Pancreas (tissue), 10 donors: ENCODE measurements at places on chromosomes 16 and 17. TPM values are rescaled to one million over a fixed set of nuclear protein-coding genes. Genes with fewer than 3 reads are reported as not detected.

GRCh38 chr16:72787514-72788268 lies 260.2 kb downstream of the ZFHX3 start:
- no peak overlapping the region for H3K27ac ChIP-seq
- DNase-seq = no peak
- no peaks in the 10 kb centered on the region for H3K27me3 ChIP-seq
- H3K36me3 ChIP-seq = no peaks in the 10 kb centered on the region
- H3K4me3 ChIP-seq = no peak overlapping the region

Gene RUNDC3A
- 0.56 TPM for total RNA-seq

DNA sequence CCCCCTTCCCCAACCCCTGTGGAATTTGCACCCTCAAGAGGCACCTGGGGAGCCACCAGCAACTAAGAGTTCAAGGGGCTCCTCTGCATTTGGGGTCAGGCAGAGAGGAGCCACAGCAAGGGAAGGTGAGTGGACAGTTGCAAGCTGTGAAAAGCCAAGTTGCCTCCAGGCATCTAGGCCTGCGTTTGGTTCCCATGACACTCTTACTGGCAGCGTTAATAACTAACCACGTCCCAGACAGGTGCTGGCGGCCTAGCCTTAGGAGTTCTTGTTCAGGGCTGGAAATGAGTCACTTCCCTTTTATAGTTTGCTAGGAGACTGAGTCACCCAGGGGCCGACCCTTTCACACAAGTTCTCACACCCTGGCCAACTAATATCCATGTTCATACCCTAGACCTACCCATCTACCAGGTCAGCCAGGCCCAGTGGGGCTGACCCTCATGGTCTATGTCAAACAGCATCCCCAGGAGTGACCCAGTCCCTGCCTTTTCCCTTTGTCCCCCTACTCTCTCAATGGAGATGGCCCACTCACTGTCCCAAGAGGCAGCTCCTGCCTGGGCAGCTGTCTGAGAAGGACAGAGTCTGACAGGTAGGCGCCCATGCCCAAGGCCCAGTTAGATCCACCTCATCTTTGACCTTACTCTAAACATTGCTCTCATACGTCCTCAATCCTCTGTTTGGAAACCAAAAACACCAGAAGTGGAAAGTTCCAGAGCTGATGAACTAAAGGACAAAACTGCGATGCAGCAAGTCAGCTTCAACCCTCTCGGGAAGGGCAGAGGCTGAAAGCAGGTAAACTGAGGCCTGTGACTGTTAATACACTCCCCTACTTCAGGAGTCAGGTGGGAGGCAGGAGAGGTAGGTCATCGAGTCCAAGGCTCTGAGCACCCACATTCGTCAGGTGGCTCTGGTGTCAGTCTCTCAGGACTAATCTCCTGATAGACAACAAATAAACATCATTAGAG lies 300.6 kb downstream of the SOX9 start:
- H3K36me3 ChIP-seq = no peaks in the 10 kb centered on the region
- DNase-seq = peak; percentile 86
- peak overlapping the region; percentile 89 for H3K27ac ChIP-seq
- peaks cover 41% of the 10 kb centered on the region for H3K4me1 ChIP-seq
- no peaks in the 10 kb centered on the region for H3K27me3 ChIP-seq

Gene ASGR1
- 0.47 TPM for total RNA-seq

Gene C17orf107
- 3.0 TPM for total RNA-seq

DNA sequence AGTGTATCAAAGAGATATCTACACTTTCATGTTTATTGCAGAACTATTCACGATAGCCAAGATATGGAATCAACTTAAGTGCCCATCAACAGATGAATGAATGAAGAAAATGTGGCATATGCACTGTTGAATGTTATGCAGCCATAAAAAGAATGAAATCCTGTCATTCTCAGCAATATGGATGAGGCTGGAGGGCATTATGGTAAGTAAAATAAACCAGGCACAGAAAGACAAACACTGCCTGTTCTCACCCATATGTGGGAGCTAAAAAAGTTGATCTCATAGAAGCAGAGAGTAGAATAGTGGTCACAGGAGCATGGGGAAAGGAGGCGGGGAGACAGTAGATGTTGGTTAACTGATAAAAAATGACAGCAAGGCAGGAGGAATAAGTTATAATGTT lies 561.8 kb downstream of the TOX3 start:
- H3K27me3 ChIP-seq = no peaks in the 10 kb centered on the region
- no peak for DNase-seq
- no peak overlapping the region for H3K4me3 ChIP-seq
- no peaks in the 10 kb centered on the region for H3K36me3 ChIP-seq
- H3K27ac ChIP-seq = no peak overlapping the region

DNA sequence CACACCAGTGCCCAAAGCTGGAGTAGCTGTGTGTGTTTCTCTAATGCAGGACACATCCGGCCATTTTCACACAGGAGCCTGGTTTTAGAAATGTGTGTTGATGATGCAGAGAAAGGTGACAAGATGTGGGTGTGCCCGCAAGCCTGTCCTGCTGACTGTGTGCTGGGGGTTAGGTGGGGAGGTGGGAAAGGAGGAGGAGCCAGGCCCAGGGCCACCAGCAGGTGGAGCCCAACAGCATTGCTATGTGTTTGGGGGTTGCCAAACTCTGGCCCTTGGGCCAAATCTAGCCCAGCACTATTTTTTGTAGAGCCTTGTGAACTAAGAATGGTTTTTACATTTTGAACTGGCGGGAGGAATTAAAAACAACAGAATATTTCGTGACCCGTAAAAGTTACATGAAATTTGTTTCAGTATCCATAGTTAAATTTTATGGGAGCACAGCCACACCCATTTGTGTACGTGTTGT lies 61.7 kb upstream of the LGALS9 start:
- no peaks in the 10 kb centered on the region for H3K36me3 ChIP-seq
- DNase-seq = no peak
- H3K27ac ChIP-seq = no peak overlapping the region
- H3K4me1 ChIP-seq = peaks cover 35% of the 10 kb centered on the region

Gene ODF4
- not detected for total RNA-seq

GRCh38 chr17:76901542-76902197 lies 33.5 kb downstream of the MGAT5B start:
- H3K27ac ChIP-seq = no peak overlapping the region
- no peaks in the 10 kb centered on the region for H3K4me1 ChIP-seq
- peak; percentile 27 for DNase-seq
- H3K4me3 ChIP-seq = no peak overlapping the region
- H3K27me3 ChIP-seq = no peaks in the 10 kb centered on the region

DNA sequence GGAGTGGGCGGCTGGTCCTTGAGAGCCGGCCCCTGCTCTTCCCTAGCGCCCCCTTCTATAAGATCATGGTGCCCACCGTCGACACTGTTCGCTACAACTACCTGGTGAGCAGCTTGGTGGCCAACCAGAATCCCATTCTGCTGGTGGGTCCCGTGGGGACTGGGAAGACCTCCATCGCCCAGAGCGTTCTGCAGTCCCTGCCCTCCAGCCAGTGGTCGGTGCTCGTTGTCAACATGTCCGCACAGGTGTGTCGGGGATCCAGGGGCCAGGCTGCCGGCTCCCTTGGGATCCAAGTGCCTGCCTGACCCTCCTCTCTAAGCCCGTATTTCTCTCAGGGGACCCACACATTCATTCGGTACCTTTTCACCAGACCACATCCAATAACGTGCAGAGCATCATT lies 41.4 kb upstream of the KDM6B start:
- H3K4me3 ChIP-seq = no peak overlapping the region
- H3K4me1 ChIP-seq = no peaks in the 10 kb centered on the region
- no peaks in the 10 kb centered on the region for H3K27me3 ChIP-seq
- H3K36me3 ChIP-seq = no peaks in the 10 kb centered on the region

DNA sequence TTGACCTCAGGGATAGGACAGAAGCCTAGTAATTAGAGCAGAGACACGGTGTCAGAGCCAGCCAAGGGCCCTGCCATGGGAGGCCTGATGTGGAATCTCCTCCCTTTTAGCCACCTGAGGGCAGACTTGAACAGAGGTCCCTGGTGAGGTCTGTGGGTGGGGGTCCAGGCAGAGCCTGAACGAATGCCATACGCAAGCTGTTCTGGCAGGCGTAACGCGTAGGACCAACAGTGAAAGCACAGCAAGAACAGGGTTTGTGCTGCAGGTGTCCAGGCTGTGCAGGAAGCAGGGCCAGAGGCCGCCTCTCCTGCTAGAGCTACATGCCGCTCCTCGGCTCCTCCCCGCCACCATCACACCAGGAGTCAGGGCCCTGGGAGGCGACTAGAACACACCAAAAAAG lies 81.9 kb upstream of the TBX2 start:
- no peaks in the 10 kb centered on the region for H3K4me1 ChIP-seq
- no peaks in the 10 kb centered on the region for H3K36me3 ChIP-seq
- no peak overlapping the region for H3K27ac ChIP-seq
- H3K27me3 ChIP-seq = no peaks in the 10 kb centered on the region

DNA sequence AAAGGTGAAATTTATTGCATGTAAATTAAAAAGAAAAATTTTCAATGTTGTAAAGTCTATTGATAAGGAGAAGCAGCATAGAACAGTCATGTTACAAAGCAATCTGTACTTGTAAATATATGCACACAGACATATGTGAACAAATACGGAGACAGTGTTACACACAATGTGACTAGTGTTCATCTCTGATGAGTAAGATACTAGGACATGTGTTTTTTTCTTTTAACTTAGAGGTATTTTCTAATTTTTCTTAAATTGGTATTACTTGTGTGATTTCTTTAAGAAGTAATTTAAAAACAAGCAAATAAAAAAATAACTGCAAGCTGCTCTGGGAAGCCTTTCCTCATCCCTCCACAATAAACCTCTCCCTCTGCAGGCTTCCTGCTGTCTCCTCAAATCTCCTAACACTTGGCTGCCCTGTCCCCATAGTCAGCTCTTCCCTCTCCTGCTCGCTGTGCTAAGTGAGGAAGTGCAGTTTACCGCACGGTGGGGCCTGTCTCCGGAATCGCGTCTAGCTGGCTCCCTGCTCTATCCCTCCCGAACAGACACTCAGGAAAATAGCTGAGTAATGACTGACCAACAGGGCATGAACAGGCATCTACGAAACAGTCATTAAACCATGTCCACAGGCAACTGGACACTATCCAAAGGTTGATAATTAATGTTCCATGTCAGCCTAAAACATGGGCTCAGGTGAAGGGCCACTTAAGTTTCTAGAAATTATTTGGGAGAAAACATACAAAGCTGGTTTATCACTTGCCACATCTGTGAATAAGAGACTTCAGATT lies 35.9 kb downstream of the CMTM4 start:
- no peak overlapping the region for H3K4me3 ChIP-seq
- H3K4me1 ChIP-seq = no peaks in the 10 kb centered on the region
- peak; percentile 27 for DNase-seq
- H3K36me3 ChIP-seq = no peaks in the 10 kb centered on the region
- peak overlapping the region; percentile 45 for H3K27ac ChIP-seq
- no peaks in the 10 kb centered on the region for H3K27me3 ChIP-seq

- DNase-seq = no peak
- no peak overlapping the region for H3K4me3 ChIP-seq
- H3K27ac ChIP-seq = peak overlapping the region; percentile 28
- H3K27me3 ChIP-seq = no peaks in the 10 kb centered on the region
- H3K36me3 ChIP-seq = no peaks in the 10 kb centered on the region
These were observed 7.0 kb downstream of the CUEDC1 start for GRCh38 chr17:57948169-57948554.

- no peaks in the 10 kb centered on the region for H3K36me3 ChIP-seq
- no peak overlapping the region for H3K4me3 ChIP-seq
- H3K27ac ChIP-seq = peak overlapping the region; percentile 58
- DNase-seq = no peak
These were observed 31.3 kb upstream of the KRT17 start for GRCh38 chr17:41655611-41656111.

DNA sequence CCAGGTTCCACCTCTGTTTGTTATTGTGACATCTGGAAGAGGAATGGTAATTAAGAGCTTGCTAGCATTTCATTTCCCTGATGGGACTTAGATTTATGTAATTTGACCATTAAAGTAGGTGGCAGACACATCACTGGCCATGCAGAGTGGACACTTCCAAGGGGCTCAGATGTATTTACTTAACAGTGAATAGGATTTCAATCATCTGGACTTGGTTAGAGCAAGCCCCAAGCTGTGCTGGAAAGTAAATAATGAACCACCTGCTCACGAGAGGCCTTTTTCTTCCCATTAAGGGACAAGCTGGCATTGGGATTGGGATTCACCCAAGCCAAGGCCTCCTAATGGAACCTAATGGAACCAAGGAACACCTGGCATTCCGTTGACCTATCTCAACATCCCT lies 395.3 kb downstream of the HS3ST4 start:
- no peaks in the 10 kb centered on the region for H3K36me3 ChIP-seq
- H3K4me1 ChIP-seq = no peaks in the 10 kb centered on the region
- DNase-seq = no peak

GRCh38 chr17:41965694-41966462 lies 717 bp upstream of the CNP start:
- DNase-seq = peak; percentile 93
- H3K4me3 ChIP-seq = peak overlapping the region; percentile 93
- no peaks in the 10 kb centered on the region for H3K27me3 ChIP-seq
- peaks cover 17% of the 10 kb centered on the region for H3K4me1 ChIP-seq
- no peaks in the 10 kb centered on the region for H3K36me3 ChIP-seq

DNA sequence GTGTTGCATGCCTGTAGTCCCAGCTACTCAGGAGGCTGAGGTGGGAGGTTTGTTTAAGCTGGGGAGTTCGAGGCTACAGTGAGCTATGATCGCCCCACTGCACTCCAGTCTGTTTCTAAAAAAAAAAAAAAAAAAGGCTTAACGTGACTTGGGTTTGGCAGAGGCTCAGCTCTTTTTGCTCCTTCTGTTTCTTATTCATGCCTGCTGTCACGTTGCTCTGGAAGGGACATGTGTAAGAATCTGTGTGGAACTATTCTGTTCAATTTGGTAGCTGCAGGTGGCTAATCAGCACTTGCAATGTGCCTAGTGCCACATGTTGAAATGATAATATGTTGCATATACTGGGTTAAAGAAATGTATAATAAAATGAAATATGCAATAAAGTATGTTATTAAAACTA lies 20.9 kb upstream of the SYT17 start:
- no peaks in the 10 kb centered on the region for H3K4me1 ChIP-seq
- DNase-seq = no peak
- H3K36me3 ChIP-seq = no peaks in the 10 kb centered on the region
- H3K27me3 ChIP-seq = no peaks in the 10 kb centered on the region

DNA sequence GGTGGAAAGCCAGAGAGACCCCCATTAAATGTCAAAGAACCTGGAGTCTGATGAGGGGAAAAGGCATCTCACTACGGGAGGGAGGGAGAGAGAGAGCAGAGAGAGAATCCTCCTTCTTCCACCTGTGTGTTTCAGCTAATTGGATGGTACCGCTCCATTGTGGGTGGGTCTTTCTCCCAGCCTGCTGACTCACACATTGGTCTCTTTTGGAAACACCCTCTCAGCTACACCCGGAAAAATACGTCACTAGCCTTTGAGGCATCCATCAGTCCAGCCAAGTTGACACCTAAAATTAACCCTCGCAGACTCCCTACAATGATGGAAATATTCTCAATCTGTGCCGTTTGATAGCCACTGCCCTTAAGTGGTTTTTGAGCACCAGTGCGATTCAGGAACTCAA lies 100.4 kb downstream of the ELAC2 start:
- no peak for DNase-seq
- no peaks in the 10 kb centered on the region for H3K4me1 ChIP-seq
- no peaks in the 10 kb centered on the region for H3K36me3 ChIP-seq
- H3K27ac ChIP-seq = no peak overlapping the region
- no peak overlapping the region for H3K4me3 ChIP-seq

Gene ITGAD
- total RNA-seq = not detected

- H3K36me3 ChIP-seq = no peaks in the 10 kb centered on the region
- no peak overlapping the region for H3K27ac ChIP-seq
- H3K4me3 ChIP-seq = no peak overlapping the region
- H3K27me3 ChIP-seq = no peaks in the 10 kb centered on the region
- DNase-seq = no peak
- H3K4me1 ChIP-seq = no peaks in the 10 kb centered on the region
These were observed 24.1 kb downstream of the JPH3 start for GRCh38 chr16:87626401-87626800.
